ENCODE measurements at places on chromosomes 1 and 21.
A peak's percentile ranks its signal among the peaks of the same experiment; 100 is the strongest.

DNA sequence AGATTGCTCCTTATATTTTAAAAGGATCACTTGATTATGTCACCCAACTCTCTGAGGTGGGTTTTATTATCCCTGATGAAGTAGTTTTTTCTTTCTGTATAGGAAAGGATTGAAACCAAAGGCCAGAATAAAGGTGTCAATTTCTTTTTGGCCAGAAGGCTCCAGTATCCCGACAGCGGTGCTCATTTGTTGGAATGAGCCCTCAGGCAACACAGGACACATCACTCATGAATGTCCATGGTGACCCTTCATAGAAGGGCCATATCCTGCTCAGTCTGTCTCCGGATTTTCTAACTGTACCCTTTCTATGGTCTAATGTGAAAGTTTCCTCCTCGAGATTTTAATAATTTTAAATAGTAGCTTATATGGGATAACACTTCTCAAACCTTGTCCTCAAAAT, 171.3 kb upstream of the USP24 start:
- peak; percentile 15 for DNase-seq

GRCh38 chr1:25985171-25985570, 12.7 kb downstream of the PAFAH2 start:
- DNase-seq = no peak

- DNase-seq = no peak
Observed at GRCh38 chr1:167638064-167638463, 8.0 kb downstream of the RCSD1 start.

GRCh38 chr1:109928591-109929111, 18.0 kb downstream of the CSF1 start:
- DNase-seq = peak; percentile 48

DNA sequence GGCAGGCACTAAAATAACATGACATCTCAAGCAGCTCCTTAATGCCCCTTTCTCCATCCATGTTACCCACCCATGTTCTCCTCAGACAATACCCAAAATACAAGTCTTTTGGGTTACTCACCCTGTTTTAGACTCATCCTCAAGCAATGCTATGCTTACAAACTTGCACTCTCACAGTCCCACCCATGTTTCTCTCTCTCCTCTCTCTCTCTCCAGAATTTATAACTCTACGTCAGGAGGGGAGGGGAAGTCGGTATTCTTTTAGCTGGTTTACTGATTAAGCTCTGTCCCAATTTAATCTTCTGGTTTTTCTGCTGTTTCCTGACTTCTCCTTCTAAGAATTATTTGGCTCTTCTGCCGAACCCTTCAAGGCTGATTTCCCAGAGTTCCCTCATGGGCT, 98.0 kb upstream of the NR5A2 start:
- no peak for DNase-seq

DNA sequence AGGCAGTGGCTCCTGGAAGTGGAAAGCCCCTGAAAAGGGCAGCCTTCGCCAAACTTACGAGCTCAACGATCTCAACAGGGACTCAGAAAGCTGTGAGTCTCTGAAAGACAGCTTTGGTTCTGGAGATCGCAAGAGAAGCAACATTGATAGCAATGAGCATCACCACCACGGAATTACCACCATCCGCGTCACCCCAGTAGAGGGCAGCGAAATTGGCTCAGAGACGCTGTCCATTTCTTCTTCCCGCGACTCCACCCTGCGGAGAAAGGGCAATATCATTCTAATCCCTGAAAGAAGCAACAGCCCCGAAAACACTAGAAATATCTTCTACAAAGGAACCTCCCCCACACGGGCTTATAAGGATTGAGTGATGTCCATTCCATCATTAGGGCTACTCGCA, 42.4 kb downstream of the PLPPR4 start:
- no peak for DNase-seq

- DNase-seq = peak; percentile 70
Observed at GRCh38 chr1:212667223-212668139, 32.2 kb downstream of the BATF3 start.

GRCh38 chr1:171916315-171916771, 75.0 kb downstream of the DNM3 start:
- DNase-seq = no peak

DNA sequence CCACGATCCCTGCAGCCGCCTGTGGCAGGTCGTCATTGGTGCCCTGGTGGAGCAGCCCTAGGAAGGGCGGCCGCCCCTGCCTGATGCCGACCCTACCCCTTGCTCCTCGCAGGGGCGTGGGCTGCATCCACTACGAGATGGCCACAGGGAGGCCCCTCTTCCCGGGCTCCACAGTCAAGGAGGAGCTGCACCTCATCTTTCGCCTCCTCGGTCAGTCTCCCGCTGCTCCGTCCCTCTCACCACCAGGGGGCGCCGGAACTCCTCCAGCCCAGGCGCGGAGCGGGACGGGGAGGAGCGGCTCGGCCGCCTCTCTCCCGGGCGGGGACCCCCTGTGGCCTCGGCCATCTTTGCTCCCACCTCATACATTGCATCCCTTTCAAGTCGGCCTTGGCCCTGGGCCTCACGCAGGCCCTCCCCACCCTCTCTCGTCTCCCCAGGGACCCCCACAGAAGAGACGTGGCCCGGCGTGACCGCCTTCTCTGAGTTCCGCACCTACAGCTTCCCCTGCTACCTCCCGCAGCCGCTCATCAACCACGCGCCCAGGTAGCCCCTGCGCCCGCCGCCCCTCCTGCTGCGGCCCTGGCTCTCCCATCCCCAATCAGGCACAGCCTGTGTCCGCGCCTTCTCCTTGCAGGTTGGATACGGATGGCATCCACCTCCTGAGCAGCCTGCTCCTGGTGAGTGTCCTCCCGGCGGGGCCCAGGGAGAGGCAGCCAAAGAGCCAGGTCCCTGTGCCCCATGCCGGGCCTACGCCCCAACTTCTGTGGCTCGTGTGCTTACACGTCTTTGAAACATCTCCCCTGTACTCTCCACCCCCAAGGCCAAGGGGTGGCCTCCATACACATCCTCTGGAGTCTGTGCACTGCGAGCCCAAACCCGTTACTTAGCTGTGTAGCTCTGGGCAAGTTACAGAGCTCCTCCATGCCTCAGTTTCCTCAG, 24.7 kb downstream of the CDK18 start:
- DNase-seq = peak; percentile 46

- DNase-seq = no peak
Observed at GRCh38 chr1:61450872-61451571, 273.9 kb downstream of the TM2D1 start.

GRCh38 chr1:44848456-44849181, 5.6 kb upstream of the PTCH2 start:
- DNase-seq = no peak

GRCh38 chr1:79679916-79680315, 673.4 kb upstream of the ADGRL4 start:
- no peak for DNase-seq

GRCh38 chr1:63915121-63915520, 141.3 kb downstream of the ROR1 start:
- no peak for DNase-seq

DNA sequence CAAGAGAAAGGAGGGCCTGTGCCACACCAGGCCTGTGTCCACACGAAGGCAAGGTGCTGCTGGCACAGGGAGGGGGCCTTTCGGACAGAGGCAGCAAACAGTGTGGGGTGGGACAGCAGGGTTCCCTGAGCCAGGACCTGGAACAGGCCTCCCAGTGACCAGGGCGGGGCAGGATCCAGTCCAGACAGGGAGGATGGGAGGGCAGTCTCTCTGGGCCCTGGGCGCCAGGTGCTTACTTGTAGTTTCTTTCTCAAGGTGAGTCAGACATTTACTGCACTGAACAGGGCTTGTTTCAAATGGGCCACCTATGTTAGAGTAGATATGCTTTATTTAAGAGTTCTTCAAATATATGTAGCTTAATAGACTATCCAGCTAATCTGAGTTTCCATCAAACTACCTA, 52.8 kb upstream of the STUM start:
- no peak for DNase-seq

GRCh38 chr21:31908106-31909031, 35.5 kb downstream of the HUNK start:
- DNase-seq = no peak

GRCh38 chr1:116605315-116605714, 34.5 kb upstream of the CD58 start:
- no peak for DNase-seq

GRCh38 chr1:205791568-205792180, 16.4 kb upstream of the RAB29 start:
- no peak for DNase-seq

DNA sequence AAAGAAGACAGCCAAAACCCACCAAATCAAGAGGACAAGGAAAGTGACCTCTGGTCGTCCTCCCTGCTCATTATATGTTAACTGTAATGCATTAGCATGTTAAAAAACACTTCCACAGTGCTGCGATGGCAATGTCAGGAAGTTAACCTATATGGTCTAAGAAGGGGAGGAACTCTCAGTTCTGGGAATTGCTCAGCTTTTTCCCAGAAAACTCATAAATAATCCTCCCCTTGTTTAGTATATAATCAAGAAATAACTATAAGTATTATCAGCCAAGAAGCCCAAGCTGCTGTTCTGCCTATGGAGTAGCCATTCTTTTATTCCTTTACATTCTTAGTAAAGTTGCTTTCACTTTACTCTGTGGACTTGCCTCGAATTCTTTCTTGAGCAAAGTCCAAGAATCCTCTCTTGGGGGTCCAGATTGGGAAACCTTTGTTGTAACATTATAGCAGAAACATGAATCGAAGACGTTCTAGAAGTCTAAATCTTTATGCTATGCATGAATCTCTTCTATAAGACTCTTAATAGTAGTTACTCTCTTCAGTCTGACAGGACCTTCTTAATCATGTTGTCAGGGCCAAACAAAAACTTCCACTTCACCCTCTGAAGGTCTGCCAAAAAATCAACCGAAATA, 110.0 kb upstream of the VANGL1 start:
- no peak for DNase-seq

GRCh38 chr1:96365596-96366390, 355.8 kb upstream of the PTBP2 start:
- DNase-seq = no peak

DNA sequence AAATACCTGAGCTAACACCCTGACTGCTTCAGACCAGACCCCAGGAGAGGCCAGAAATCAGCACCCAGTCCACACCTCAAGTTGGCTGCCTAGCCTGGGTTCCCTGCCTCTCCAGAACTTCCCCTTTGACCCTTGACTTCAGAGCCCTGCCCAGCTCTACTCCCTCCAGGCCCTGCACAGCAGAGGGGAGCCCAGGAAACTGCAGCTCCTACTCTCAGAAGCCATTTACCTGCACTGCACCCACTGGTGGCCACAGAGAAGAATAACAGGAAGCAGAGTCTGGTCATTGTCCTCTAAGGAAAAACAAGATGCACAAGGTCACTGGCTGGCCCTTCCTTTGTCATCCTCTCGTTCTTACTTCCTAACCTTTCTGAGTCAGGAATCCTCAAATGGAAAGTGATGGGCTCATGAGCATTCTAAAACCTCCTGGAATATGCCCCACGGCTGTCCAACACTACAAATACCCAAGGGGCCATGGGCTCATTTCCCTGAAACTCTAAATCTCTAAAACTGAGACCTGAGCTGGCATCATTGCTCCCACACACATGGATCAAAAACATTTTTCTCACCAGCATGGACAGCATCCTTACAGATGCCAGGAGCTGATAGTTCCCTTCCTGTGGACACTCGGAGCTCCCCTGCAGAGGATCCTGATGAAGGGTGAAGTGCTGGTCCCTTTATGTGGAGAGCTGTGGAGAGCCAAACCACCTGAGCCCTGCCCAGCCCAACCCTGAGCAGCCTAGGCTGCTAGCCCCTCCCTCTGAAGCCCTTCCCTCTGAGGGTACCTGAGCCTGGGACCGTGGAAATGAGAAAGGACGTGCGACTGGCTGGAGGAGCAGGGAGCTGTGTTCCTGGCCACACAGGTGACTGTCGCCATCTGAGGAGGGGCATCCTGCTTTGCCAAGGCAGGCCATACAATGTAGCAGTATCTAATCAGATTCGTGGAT, at the start of gene ITLN2:
TSS of gene ITLN2 (minus strand) at position 652 of the 947 bp plus-strand sequence. CDS start at position 584, 68 bp downstream.
- peak; percentile 43 for DNase-seq

- no peak for DNase-seq
Observed at GRCh38 chr1:206835186-206835585, 30.2 kb upstream of the IL20 start.

- DNase-seq = no peak
Observed at GRCh38 chr1:27487966-27488884, 1.7 kb downstream of the WASF2 start.

GRCh38 chr1:55211863-55212262, 3.3 kb downstream of the USP24 start:
- no peak for DNase-seq

GRCh38 chr1:17696417-17697301, 58.5 kb upstream of the ACTL8 start:
- DNase-seq = no peak

DNA sequence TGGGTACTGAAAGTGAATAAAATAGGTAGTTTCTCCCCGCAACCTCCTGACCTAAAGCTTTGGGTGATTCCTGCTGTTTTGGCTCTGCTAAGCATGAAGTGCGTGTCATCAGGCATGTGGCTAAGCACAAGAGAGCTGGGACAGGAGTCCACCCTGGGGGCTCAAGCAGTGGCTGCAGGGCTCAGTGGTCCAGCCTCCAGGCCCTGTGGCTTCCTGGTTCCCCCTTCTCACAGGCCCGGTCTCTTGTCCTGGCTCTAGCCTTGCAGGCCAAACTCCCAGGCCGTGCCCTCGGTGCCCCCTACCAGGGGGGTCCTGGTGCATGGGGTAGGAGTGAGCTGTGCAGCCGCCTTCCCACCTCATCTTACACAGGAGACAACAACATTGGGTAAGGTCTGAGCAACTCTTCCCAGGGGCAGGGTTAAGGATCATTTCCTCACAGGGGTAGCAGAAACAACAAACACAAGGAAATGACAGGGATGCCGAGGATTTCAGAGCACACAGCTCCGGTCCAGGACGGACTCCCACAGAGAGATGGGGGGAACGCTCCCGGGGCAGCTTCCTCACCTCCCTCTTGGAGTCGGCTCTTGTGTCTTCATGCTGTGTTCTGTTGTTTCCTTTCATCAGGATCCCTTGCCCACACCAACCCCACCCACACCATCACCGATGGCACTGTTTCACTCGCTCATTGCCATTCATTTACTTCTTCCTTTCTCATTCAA, 19.8 kb upstream of the SLC2A1 start:
- DNase-seq = no peak

GRCh38 chr21:37548521-37548981, 182.0 kb downstream of the DYRK1A start:
- DNase-seq = no peak

GRCh38 chr1:1143636-1144035, 27.7 kb upstream of the C1orf159 start:
- DNase-seq = no peak

Measured in PC-9 (cell line).